ENCODE measurements at places on chromosomes 4 and X. TPM values are rescaled to one million over a fixed set of nuclear protein-coding genes. Genes with fewer than 3 reads are reported as not detected.

NWD2 gene
- 10.3 TPM for polyA plus RNA-seq

PAGE4 gene
- polyA plus RNA-seq: not detected

GRCh38 chr4:171650543-171650942, 162.7 kb upstream of the GALNTL6 start:
- no peaks in the 10 kb centered on the region for H3K27me3 ChIP-seq
- no peak overlapping the region for H3K27ac ChIP-seq
- H3K4me1 ChIP-seq: no peaks in the 10 kb centered on the region

DNA sequence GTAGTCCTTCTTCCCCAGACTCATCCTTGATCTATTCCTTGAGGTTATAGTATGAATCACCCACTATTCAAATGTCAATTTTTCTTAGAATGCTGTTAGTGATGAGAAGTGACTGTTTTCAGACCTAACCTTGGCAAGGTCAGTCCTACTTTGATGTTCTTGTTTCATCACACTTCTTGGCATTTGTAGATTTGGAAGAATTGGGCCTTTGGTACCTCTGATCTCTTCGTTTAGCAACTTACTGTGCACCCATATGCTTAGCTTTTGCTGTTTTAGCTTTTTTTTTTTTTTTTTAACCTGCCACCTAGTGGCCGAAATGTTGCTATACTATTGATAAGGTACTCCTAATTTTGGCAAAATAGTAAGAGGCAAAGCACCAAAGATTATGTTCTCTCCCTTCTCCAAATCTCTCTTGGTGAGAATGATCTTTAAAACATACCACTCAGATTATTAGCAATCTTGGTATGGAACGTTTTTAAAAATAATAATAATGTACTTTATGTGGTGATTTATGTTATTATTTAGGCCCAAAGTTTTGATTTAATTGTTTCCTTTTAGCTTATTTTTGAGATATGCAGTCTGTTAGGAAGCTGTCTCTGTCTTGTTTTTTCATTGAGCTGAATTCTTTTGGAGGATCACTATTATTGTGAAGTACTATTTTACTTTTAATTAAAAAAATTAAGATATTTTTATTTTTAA, 16.6 kb downstream of the DCK start:
- no peaks in the 10 kb centered on the region for H3K36me3 ChIP-seq
- H3K4me1 ChIP-seq: no peaks in the 10 kb centered on the region
- peak; percentile 61 for DNase-seq
- H3K4me3 ChIP-seq: no peak overlapping the region

GRCh38 chr4:147789596-147789995, 57.7 kb downstream of the ARHGAP10 start:
- no peaks in the 10 kb centered on the region for H3K27me3 ChIP-seq
- H3K4me3 ChIP-seq: no peak overlapping the region
- peaks cover 2% of the 10 kb centered on the region for H3K4me1 ChIP-seq
- H3K36me3 ChIP-seq: no peaks in the 10 kb centered on the region
- DNase-seq: no peak

GRCh38 chr4:136865526-136865925, 666.8 kb downstream of the PCDH18 start:
- H3K4me1 ChIP-seq: no peaks in the 10 kb centered on the region
- H3K4me3 ChIP-seq: no peak overlapping the region
- no peaks in the 10 kb centered on the region for H3K36me3 ChIP-seq
- DNase-seq: no peak

DNA sequence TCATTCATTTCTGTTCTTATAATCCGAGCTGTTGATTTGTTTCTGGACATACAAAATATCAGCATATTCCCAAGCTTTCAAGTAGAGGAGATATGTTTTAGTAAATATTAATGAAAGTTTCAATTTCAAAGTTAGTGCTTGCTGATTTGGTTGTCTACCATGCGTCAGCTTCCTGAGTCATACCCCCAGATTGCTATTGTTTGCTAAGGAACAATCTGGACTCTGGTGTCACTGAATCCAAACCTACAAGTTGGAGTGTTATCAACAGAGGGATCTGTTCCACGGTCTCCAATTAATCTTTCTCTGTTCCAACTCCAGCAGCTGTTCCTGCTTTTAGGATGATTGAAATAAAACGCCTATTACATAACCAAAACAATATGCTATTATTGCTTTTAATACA, 96.1 kb upstream of the FAM9A start:
- H3K4me3 ChIP-seq: no peak overlapping the region
- no peaks in the 10 kb centered on the region for H3K36me3 ChIP-seq
- no peaks in the 10 kb centered on the region for H3K4me1 ChIP-seq
- peaks cover 7% of the 10 kb centered on the region for H3K27me3 ChIP-seq
- no peak for DNase-seq
- H3K27ac ChIP-seq: no peak overlapping the region

Data from spinal cord (tissue), 10 donors.